CD4-positive, CD25-positive, alpha-beta regulatory T cell (primary cell): ENCODE measurements at places on chromosomes 4 and X.

GRCh38 chr4:37988670-37989069, 28.5 kb downstream of the PTTG2 start:
- no peak for DNase-seq
- H3K27ac ChIP-seq: no peak overlapping the region
- no peaks in the 10 kb centered on the region for H3K4me1 ChIP-seq
- H3K36me3 ChIP-seq: no peaks in the 10 kb centered on the region
- H3K4me3 ChIP-seq: no peak overlapping the region
- no peaks in the 10 kb centered on the region for H3K27me3 ChIP-seq

DNA sequence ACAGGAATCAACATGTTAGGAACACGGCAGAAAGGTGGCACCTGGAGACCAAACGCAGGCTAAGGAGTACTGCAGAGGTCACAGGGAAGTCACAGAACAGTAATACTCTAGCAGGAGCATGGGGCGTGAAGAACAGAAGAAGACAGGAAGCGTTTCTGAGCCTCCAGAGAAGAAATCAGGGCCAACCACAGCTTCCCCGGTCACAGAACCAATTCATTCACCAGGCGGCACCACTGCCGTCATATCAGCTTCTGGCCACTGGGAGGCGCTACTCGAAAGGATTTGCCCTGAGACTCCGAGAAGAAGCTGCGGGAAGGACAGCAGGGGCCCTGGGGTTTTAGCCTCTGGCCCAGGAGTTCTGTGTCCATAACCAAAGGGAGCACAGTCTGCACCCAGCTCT, 78.0 kb upstream of the DRD5 start:
- no peak overlapping the region for H3K4me3 ChIP-seq
- no peaks in the 10 kb centered on the region for H3K36me3 ChIP-seq
- no peak overlapping the region for H3K27ac ChIP-seq
- H3K4me1 ChIP-seq: peaks cover 4% of the 10 kb centered on the region
- peak; percentile 27 for DNase-seq

DNA sequence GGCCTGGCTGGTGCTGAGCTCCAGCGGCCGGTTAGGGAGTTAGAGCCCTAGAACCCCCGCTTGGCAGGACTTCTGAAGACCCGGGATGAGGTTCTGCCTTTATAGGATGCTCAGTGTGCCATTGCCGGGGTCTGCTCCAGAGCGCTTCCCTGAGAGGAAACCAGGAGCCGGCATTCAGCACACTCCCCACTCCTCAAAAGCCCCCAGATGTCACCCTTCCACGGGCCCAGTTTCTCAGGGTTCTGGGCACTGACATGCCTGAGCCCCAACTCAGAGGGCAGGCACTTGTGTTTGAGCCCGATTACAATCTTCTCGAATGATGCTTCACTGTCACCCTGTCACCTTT, 6.5 kb downstream of the NKX3-2 start:
- H3K4me3 ChIP-seq: no peak overlapping the region
- DNase-seq: no peak
- H3K27ac ChIP-seq: no peak overlapping the region
- no peaks in the 10 kb centered on the region for H3K36me3 ChIP-seq
- H3K27me3 ChIP-seq: peaks cover 49% of the 10 kb centered on the region

GRCh38 chr4:10031668-10032590, 10.6 kb upstream of the SLC2A9 start:
- no peak overlapping the region for H3K27ac ChIP-seq
- H3K4me3 ChIP-seq: no peak overlapping the region
- no peaks in the 10 kb centered on the region for H3K4me1 ChIP-seq
- H3K36me3 ChIP-seq: no peaks in the 10 kb centered on the region
- H3K27me3 ChIP-seq: no peaks in the 10 kb centered on the region

DNA sequence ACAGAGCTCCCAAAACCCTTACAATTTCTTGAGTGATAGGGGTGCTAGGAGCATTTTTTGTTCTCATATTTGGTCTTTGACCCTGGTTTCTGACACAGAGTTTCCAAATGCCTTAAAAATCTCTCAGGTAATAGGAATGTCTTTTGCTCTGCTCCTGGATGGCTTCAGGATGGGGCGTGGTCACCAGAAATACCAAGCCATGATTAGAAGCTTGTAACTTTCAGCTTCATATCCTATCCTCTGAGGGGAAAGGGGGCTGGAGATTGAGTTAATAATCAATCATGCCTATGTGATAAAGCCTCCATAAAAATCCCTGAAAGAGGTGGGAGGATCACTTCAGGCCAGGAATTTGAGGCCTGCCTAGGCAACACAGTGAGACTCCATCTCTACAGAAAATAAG, 34.6 kb upstream of the IL9R start:
- H3K27ac ChIP-seq: no peak overlapping the region
- no peaks in the 10 kb centered on the region for H3K4me1 ChIP-seq
- no peaks in the 10 kb centered on the region for H3K36me3 ChIP-seq
- no peak overlapping the region for H3K4me3 ChIP-seq
- DNase-seq: no peak
